Activated naive CD4-positive, alpha-beta T cell treated with anti-CD3 and anti-CD28 coated beads, Interleukin-2, amount 10 ng/mL, durations not matched to agents 7 days and 5 days (primary cell): ENCODE measurements at places on chromosomes 4 and X.

DNA sequence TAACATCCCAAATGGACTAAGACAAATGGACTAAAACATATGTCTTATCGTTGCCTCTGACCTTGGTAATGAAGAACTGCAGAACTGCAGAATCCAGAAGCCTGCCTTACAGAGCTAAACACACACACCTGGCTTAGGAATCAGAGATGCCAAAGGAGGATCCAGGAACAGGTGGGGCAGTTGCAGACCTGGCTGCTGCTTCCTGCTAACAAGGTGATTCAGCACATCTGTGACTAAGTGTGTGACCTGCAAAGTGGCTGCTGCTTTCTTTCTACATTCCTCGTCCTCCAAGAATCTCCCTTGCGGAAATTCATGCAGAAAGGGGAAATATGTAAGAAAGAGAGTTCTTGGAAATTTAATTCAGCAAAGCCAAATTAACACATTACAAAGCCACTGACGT is 96.8 kb upstream of the NLGN4X start:
- H3K4me1 ChIP-seq, result no peaks in the 10 kb centered on the region
- H3K27ac ChIP-seq, result no peak overlapping the region

- H3K4me1 ChIP-seq, result no peaks in the 10 kb centered on the region
- no peak for DNase-seq
- H3K27me3 ChIP-seq, result no peaks in the 10 kb centered on the region
Measured at GRCh38 chrX:123083924-123084323, 100.2 kb upstream of the GRIA3 start.

- DNase-seq, result no peak
- no peak overlapping the region for H3K27ac ChIP-seq
- H3K4me3 ChIP-seq, result no peak overlapping the region
- H3K27me3 ChIP-seq, result no peaks in the 10 kb centered on the region
Measured at GRCh38 chr4:163367651-163368050, 24.0 kb downstream of the NPY5R start.

GRCh38 chr4:5211282-5211839 is 160.1 kb downstream of the STK32B start:
- H3K27ac ChIP-seq, result no peak overlapping the region
- no peaks in the 10 kb centered on the region for H3K4me1 ChIP-seq
- no peak overlapping the region for H3K4me3 ChIP-seq
- H3K27me3 ChIP-seq, result no peaks in the 10 kb centered on the region
- no peak for DNase-seq
- H3K36me3 ChIP-seq, result no peaks in the 10 kb centered on the region

GRCh38 chr4:75009138-75009537 is 76.2 kb downstream of the PARM1 start:
- H3K4me3 ChIP-seq, result no peak overlapping the region
- H3K27me3 ChIP-seq, result no peaks in the 10 kb centered on the region
- no peak for DNase-seq
- no peaks in the 10 kb centered on the region for H3K4me1 ChIP-seq
- no peak overlapping the region for H3K27ac ChIP-seq
- H3K36me3 ChIP-seq, result no peaks in the 10 kb centered on the region
